ENCODE measurements at places on chromosomes 16 and 17.

DNA sequence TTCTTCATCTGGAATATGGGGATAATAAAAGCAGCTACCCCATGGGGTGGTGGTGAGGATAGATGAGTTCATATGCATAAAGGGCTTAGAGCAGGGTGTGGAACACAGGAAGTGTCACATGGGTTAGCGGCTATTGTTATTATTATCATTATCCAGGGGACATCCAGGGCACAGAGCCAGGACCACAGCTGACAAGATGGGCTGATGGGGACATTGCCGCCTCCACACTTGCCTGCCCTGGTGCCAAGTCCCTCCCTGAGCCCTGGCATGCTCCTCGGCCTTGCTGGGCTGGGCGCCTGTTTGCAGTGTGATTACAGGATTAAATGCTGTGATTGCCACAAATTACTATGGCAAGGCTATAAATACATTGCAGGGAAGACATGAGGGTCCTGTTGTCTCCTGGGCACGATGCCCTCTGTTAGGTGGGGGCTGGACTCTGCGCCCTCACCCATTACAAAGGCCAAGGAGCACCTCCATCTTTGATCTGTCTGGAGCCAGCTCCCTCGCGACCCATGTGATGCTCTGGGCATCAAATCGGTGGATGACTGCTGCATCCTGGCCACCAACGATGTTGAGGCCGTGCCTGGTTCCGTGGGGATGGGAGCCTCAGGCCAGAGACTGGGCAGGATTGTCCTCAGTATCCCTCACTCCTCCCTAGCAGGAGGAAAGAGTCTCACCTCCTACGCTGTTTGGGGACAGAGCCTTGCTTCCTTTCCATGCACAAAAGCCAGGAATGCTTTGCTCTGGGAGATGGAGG, 43.2 kb downstream of the PIMREG start:
- no peak for DNase-seq

GRCh38 chr16:21584817-21585216, 14.6 kb upstream of the METTL9 start:
- DNase-seq = no peak

DNA sequence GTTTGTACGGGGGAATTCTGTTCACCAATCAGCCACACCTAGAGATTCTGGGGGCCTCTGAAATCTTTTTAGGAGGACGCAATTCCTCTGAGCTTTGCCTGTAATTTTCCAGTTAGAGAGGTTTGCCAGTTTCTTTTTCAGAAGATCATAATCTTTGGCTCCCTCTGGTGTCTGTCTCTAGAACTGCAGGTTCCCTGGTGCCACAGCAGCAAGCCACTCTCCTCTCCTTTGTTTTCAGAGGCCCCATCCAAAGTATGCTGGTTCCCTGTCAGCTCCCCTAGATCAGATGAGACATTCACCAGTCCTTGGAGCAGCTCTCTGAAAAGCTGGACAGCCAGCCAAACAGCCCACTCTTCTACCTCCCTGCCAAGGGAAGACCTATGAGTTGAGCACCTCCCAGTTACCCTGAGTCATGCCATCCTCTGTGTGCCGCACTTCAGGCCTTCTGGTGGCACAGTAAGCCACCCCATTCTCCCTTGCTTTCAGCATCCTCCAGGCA, 36.1 kb downstream of the RNF112 start:
- DNase-seq = no peak

- no peak for DNase-seq
Observed at GRCh38 chr16:24347556-24347955, 91.4 kb downstream of the CACNG3 start.

DNA sequence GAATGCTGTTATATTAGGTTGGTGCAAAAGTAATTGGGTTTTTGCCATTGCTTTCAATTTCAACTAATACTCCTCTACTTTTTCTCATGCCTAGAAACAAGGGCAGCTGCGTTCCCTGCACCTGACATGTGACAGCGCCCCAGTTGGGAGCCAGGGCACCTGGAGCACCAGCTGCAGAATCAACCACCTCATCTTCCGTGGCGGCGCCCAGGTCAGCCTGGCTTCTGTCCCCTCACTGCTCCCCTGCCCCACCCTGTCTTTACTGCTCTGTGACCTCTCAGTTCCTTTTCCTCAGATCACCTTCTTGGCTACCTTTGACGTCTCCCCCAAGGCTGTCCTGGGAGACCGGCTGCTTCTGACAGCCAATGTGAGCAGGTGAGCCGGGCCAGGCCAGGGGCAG, 16.4 kb upstream of the ITGAD start:
- DNase-seq = no peak

- no peak for DNase-seq
Observed at GRCh38 chr17:6701719-6702118, 11.4 kb downstream of the SLC13A5 start.

GRCh38 chr17:2871205-2871604, 75.0 kb downstream of the RAP1GAP2 start:
- no peak for DNase-seq

- DNase-seq = no peak
Observed at GRCh38 chr17:30605027-30605426, 127.8 kb downstream of the GOSR1 start.

GRCh38 chr17:32953045-32953444, 25.1 kb downstream of the TMEM98 start:
- DNase-seq = no peak

GRCh38 chr17:57468932-57469775, 212.8 kb downstream of the MSI2 start:
- no peak for DNase-seq

DNA sequence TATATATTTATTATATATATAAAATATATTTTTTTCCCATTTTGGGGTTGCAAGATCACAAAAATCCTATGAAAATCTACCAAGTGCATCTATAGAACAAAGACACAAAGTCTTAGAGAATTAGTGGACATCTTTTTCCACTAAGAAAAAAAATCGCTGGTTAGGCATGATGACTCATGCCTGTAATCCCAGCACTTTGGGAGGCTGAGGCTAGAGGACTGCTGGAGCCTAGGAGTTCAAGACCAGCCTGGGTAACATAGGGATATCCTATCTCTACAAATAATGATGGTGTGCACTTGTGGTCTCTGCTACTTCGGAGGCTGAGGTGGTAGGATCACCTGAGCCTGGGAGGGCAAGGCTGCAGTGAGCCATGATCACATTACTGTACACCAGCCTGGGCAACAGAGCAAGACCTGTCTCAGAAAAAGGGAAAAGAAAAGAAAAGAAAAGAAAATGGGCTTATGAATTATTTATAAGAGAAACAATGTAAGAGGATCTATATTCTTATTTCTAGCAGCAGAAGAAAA, 185.1 kb upstream of the PSMD7 start:
- no peak for DNase-seq

DNA sequence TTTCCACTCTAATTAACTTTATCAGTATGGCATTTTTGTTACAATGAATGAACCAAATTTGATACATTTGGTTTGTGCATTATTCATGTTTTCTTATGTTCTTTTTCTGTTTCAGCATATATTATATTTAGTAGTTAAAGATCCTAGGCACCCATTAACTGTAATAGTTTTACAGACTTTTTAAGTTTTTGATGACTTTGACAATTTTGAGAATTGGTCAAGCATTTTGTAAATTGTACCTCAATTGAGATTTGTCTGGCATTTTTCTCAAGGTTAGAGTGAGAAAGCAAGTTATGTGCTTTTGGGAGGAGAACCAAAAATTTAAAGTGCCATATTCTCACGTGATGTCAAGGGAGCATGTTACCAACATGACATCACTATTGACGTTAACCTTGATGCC, 1019.2 kb downstream of the CDH11 start:
- DNase-seq = no peak

DNA sequence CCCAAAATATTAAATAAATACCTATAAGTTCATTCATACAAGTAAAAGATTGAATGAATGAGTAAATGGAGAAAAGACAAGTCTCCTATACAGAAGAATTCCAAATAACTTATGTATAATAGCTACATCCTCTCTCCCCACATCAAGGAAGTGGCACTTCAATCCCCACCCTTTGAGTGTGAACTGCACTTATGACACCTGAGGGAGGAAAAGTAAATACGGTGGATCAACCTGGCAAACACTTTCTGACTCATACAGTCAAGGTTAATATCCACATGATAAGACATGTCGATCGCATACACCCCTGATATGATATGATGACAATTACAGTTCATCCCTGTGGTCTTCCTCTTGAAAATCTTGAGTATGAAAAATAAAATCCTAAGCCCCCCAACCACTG, 18.0 kb downstream of the SLFN12L start:
- DNase-seq = no peak

Data from GM12864 (cell line).